ENCODE measurements at places on chromosomes 12 and 14. TPM values are rescaled to one million over a fixed set of nuclear protein-coding genes. Genes with fewer than 3 reads are reported as not detected.

DNA sequence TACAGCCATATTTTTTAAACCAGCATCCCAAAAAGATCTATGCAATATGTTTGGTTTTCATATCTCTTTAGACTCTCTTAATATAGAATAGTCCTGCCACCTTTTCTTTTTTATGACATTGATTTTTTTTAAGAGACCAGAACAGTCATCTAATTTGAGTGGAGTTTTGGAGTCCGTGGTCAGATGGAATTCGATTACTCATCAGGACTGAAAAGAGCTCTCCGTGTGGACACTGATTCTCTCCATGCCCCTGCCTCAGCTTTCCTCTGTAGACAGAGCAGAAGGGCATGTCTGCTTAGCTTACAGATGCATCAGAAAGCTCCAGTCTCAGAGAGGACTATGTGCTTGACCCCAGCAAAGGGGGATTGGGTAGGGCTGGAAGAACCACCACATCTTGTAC is 27.8 kb downstream of the SMCO2 start:
- no peaks in the 10 kb centered on the region for H3K27me3 ChIP-seq
- H3K4me3 ChIP-seq = no peak overlapping the region
- DNase-seq = no peak
- H3K4me1 ChIP-seq = peaks cover 3% of the 10 kb centered on the region
- H3K36me3 ChIP-seq = peaks cover 4% of the 10 kb centered on the region

DNA sequence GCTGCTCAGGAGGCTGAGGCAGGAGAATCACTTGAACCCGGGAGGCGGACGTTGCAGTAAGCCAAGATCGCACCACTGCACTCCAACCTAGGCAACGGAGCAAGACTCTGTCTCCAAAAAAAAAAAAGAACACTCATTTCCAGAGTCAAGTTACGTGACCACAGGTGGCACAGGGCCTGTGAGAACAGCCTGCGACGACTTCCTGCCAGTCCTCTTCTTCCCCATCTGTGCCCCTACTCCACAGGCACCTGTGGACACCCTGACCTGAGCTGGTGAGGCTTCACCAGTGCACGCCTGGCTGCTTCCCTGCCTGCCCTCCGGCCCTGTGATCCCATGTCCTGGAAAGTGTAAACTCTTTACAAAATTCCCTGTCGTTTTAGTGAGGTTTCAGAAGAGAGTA is 77.7 kb downstream of the PPP2R5C start:
- peaks cover 91% of the 10 kb centered on the region for H3K4me1 ChIP-seq
- H3K27ac ChIP-seq = peak overlapping the region; percentile 92
- peak overlapping the region; percentile 47 for H3K4me3 ChIP-seq
- DNase-seq = peak; percentile 74
- H3K27me3 ChIP-seq = no peaks in the 10 kb centered on the region

GRCh38 chr12:103399986-103400385 is 95.8 kb downstream of the C12orf42 start:
- no peaks in the 10 kb centered on the region for H3K4me1 ChIP-seq
- DNase-seq = no peak
- no peaks in the 10 kb centered on the region for H3K27me3 ChIP-seq
- H3K27ac ChIP-seq = no peak overlapping the region
- peaks cover 7% of the 10 kb centered on the region for H3K36me3 ChIP-seq

DNA sequence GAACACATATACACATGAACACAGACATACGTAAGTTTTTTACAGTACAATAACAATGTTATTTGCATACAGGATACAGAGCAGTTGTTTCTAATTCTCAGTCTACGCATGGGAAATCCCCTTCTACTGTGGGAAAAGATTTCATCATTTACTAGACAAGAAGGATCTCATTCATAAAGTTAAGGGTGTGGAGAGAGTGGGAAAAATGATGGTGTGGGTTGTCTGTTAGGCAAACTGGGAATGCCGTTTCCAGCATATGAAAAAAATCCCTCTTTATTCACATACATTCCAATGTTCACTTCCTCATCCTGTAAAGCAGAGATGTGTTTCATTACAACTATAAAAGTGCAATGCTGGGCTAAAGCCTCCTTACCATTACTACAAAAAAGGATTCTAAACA is 120.9 kb downstream of the SINHCAF start:
- peaks cover 12% of the 10 kb centered on the region for H3K4me1 ChIP-seq
- no peak for DNase-seq
- H3K36me3 ChIP-seq = no peaks in the 10 kb centered on the region
- no peak overlapping the region for H3K4me3 ChIP-seq

The CIROP gene
- not detected for total RNA-seq

GRCh38 chr14:70897464-70897863 is 9.8 kb upstream of the PCNX1 start:
- peaks cover 51% of the 10 kb centered on the region for H3K4me1 ChIP-seq
- H3K27ac ChIP-seq = no peak overlapping the region
- no peaks in the 10 kb centered on the region for H3K36me3 ChIP-seq
- DNase-seq = no peak

DNA sequence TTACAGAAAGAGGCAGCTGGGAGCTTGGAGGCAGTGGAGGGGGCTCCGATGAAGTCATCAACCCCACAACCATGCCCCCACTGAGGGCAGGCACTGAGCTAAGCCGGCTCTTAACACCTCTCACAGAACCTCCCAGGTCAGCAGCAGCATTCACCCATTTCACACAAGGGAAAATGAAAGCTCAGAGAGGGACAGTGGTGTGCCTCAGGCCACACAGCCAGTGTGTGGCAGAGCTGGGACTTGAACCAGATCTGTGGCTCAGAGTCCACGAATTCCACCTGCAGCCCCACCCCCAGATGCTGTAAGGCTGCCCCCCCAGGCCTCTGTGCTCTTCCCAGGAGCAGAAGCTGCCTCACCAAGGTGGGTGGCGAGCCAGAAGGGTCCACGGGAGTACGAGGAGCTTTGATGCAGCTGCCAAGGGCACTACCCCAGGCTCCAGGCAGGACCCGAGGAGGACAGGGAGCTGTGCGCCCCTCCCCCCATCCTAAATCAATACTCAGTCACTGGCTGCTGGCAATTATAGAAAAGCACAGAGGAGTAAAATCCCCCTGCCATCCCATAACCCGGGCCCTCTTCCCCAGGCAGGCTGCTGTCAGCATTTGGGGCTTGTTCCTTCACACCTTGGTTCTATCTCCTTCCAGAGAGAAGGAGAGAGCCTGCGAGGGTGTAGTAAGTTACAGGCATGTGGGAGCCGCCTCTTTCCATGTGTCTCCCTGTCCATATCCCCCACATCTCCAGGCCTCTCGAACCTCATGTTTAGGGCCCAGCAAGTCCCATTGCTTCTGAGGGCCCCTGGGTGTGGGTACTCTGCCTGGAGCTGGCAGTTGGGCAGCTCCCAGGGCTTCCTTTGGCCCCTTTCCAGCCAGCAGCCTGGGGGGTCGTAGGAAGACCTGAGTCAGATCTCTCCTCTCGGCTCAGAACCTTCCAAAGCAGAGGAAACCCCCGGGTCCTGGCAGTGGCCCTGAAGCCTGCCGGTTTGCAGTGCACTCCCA is 47.6 kb downstream of the FAM222A start:
- peaks cover 4% of the 10 kb centered on the region for H3K4me1 ChIP-seq
- H3K27me3 ChIP-seq = peaks cover 4% of the 10 kb centered on the region
- DNase-seq = peak; percentile 6
- H3K27ac ChIP-seq = no peak overlapping the region
- H3K36me3 ChIP-seq = no peaks in the 10 kb centered on the region
- H3K4me3 ChIP-seq = no peak overlapping the region

The CLEC14A gene
- total RNA-seq = not detected

DNA sequence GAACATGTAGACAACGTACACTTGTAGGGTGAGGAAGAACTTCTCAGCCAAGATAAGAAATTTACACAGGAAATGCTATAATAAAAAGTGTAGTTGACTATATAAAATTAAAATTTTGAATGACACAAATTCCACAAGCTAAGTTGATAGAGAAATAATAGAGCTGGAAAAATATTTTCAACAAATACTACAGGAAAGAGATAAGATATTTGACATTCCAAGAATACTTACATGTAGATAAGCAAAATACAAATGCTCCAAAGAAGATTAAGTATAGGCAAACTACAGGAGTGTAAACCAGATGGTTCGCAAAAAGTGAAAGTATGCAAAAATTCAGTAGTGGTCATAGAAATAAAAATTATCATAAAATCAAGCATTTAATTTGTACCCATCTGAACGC is 49.2 kb upstream of the ANP32D start:
- peaks cover 2% of the 10 kb centered on the region for H3K27me3 ChIP-seq
- no peak overlapping the region for H3K4me3 ChIP-seq
- no peak for DNase-seq
- no peaks in the 10 kb centered on the region for H3K4me1 ChIP-seq
- H3K36me3 ChIP-seq = no peaks in the 10 kb centered on the region

DNA sequence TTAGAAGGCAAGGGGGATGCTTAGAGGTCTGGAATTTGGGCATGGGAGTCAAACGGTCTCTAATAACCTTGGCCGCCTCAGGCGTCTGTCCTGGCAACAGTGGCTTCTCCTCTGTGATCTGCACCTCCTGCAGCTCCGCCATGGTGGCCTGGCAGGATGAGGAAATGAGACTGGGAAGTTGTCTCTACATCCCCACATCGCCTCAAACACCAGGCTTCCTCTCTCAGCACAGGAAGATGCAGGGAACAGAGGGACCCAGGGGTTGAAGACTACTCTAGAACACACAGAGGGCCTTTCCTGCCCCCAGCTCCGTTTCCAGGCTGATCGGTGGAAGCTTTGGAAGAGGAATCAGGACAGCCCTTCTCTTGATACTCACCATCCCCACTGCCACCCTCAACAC is 1.7 kb downstream of the NDRG2 start:
- no peak overlapping the region for H3K4me3 ChIP-seq
- H3K4me1 ChIP-seq = peaks cover 9% of the 10 kb centered on the region
- H3K27me3 ChIP-seq = no peaks in the 10 kb centered on the region
- no peaks in the 10 kb centered on the region for H3K36me3 ChIP-seq

DNA sequence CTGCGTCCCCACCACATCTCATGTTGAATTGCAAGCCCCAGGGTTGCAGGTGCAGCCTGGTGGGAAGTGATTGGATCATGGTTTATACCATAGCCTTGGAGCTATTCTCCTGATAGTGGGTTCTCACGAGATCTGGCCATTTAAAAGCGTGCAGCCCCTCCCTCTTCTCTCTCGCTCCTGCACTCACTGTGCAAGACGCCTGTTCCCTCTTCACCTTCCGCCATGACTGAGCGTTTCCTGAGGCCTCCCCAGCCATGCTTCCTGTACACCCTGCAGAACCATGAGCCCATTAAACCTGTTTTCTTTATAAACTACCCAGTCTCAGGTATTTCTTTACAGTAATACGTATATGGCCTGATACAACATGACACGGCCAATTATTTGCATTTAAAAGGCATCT is 146.6 kb downstream of the RIMBP2 start:
- H3K4me1 ChIP-seq = no peaks in the 10 kb centered on the region
- H3K36me3 ChIP-seq = no peaks in the 10 kb centered on the region
- H3K4me3 ChIP-seq = no peak overlapping the region
- H3K27ac ChIP-seq = no peak overlapping the region

The TMEM30B gene
- 1.6 TPM for total RNA-seq

DNA sequence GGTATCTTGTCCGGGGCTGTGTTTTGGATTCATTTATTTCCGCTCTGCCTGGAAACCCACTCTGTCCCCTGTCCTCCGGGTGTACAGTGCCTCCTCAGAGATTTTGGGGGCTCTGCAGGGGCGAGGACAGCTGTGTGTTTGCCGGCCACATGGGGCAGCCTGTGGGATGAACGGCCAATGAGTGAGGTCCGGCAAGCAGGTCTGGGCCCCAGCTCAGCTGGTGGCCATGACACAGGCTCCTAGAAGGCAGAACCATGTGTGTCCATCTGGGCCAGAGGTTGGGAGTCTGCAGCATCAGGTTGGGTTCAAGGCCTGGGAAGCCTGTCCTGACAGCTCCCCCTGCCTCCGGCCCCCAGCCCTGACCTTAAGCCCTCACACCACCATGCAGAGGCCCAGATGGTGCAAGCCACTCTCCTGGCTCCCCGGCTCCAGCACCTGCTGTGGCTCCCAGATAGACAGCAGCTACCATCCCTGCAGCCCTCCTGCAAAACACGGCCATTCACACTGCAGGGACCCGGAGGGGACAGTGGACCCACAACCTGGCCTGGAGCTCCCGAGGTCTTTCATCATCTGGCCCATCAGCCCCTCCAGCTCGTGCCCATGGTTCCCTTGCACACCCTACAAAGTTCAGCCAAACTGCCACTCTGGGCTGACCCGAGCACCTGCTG is 220.1 kb upstream of the C14orf180 start:
- no peaks in the 10 kb centered on the region for H3K27me3 ChIP-seq
- no peaks in the 10 kb centered on the region for H3K36me3 ChIP-seq
- no peak overlapping the region for H3K27ac ChIP-seq
- H3K4me1 ChIP-seq = no peaks in the 10 kb centered on the region
- no peak overlapping the region for H3K4me3 ChIP-seq
- no peak for DNase-seq

DNA sequence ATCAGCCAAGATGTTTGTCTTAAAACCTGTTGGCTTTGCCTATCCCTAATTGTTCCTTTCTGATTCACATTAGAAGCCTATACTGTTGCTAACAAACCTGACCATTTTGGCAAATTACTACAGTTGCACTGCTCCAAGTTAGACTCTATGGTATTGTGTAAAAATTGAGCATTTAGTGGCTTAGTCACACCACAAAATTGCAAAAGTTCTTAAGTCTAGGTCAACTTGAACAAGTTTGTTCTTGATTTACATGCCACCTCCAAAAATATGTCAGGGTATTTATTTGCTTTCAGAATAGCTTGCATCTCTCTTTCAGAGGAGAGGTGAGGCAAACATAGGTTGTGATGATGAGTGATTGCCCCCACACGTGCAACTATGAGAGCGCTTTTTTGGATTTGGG is 27.0 kb upstream of the PTHLH start:
- no peaks in the 10 kb centered on the region for H3K27me3 ChIP-seq
- H3K36me3 ChIP-seq = no peaks in the 10 kb centered on the region
- no peak for DNase-seq
- H3K4me3 ChIP-seq = no peak overlapping the region
- H3K27ac ChIP-seq = no peak overlapping the region

- no peak for DNase-seq
- H3K4me1 ChIP-seq = no peaks in the 10 kb centered on the region
- no peak overlapping the region for H3K27ac ChIP-seq
- H3K4me3 ChIP-seq = no peak overlapping the region
Measured at GRCh38 chr12:116969615-116970585, 59.1 kb downstream of the FBXW8 start.

GRCh38 chr12:28290262-28290661 is 100.0 kb downstream of the CCDC91 start:
- H3K36me3 ChIP-seq = peaks cover 62% of the 10 kb centered on the region
- no peaks in the 10 kb centered on the region for H3K4me1 ChIP-seq
- H3K27ac ChIP-seq = no peak overlapping the region
- DNase-seq = no peak
- H3K4me3 ChIP-seq = no peak overlapping the region

DNA sequence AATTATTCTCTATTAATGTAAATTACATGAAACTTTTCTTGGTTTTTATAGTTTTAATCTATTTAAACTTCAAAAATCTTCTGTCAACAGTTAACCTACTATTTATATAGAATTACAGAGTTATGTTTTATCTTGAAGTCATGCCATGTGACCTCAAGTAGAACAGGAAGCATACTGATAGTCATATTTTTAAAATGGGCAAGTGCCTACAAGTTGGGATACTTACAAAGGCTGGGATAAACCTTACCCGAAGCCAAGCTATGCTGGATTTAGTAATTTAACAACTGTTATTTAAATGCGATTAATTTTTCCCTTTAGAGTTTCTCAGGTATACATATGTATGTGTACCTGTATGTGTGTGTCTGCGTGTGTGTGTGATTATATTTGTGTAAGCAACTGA is 266.9 kb downstream of the RASSF9 start:
- H3K36me3 ChIP-seq = no peaks in the 10 kb centered on the region
- no peak overlapping the region for H3K4me3 ChIP-seq
- H3K27ac ChIP-seq = no peak overlapping the region
- DNase-seq = no peak
- H3K27me3 ChIP-seq = no peaks in the 10 kb centered on the region

Data from activated CD4-positive, alpha-beta memory T cell treated with anti-CD3 and anti-CD28 coated beads for 36 hours (primary cell).